Tibial nerve (tissue), 4 donors: ENCODE measurements at places on chromosomes 11 and 22. TPM values are rescaled to one million over a fixed set of nuclear protein-coding genes. Genes with fewer than 3 reads are reported as not detected.

MRPL48 gene
- 4.3 TPM for total RNA-seq

DNA sequence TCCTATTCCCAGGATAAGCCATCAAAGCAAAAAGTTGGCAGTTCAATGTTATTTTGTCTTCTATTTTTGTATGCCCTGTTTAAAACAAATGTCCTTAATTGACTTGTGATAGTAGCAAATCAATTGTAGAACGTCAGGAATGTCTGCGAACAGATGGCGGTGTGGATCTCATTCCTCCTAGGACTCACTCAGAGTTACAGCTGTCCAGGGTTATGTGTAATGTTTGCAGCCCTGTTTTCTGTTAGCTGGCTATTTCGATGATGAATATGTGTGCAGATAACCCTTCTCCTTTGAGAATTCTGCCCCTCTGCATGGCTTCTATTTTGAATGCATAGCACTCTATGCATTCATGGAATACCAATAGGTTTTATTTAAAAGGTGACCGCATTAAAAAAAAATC lies 1248.0 kb upstream of the CNTN5 start:
- no peak overlapping the region for H3K27ac ChIP-seq
- DNase-seq, result no peak
- H3K4me3 ChIP-seq, result no peak overlapping the region
- H3K27me3 ChIP-seq, result no peaks in the 10 kb centered on the region

GRCh38 chr22:32665676-32666075 lies 135.8 kb upstream of the TIMP3 start:
- peaks cover 5% of the 10 kb centered on the region for H3K4me1 ChIP-seq
- no peaks in the 10 kb centered on the region for H3K36me3 ChIP-seq
- DNase-seq, result no peak

DNA sequence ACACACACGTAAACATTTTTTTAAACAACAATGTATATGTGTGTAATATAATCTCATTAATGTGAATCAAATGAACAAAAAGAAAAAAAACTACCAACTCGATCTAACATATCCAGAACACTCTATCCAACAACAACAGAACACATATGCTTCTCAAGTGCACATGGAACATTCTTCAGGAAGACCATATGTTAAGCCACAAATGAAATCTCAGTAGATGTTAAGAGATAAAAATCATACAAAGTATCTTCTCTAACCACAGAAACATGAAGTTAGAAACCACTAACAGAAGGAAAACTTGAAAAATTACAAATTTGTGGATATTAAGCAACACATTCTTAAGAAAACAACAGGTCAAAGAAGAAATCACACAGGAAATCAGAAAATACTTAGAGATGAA lies 25.5 kb upstream of the TMEM45B start:
- H3K36me3 ChIP-seq, result no peaks in the 10 kb centered on the region
- H3K27me3 ChIP-seq, result no peaks in the 10 kb centered on the region

MRGPRX4 gene
- total RNA-seq, result not detected

DNA sequence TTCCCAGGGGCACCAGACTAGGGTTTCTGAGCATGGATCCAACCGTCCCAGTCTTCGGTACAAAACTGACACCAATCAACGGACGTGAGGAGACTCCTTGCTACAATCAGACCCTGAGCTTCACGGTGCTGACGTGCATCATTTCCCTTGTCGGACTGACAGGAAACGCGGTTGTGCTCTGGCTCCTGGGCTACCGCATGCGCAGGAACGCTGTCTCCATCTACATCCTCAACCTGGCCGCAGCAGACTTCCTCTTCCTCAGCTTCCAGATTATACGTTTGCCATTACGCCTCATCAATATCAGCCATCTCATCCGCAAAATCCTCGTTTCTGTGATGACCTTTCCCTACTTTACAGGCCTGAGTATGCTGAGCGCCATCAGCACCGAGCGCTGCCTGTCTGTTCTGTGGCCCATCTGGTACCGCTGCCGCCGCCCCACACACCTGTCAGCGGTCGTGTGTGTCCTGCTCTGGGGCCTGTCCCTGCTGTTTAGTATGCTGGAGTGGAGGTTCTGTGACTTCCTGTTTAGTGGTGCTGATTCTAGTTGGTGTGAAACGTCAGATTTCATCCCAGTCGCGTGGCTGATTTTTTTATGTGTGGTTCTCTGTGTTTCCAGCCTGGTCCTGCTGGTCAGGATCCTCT lies 709 bp downstream of the MRGPRX4 start:
- DNase-seq, result no peak
- no peaks in the 10 kb centered on the region for H3K4me1 ChIP-seq
- no peaks in the 10 kb centered on the region for H3K36me3 ChIP-seq
- H3K27me3 ChIP-seq, result no peaks in the 10 kb centered on the region
- no peak overlapping the region for H3K4me3 ChIP-seq

- H3K4me3 ChIP-seq, result no peak overlapping the region
- H3K4me1 ChIP-seq, result no peaks in the 10 kb centered on the region
- H3K27ac ChIP-seq, result no peak overlapping the region
- no peak for DNase-seq
- no peaks in the 10 kb centered on the region for H3K27me3 ChIP-seq
These were observed 68.2 kb downstream of the EMSY start for GRCh38 chr11:76512851-76513653.

DNA sequence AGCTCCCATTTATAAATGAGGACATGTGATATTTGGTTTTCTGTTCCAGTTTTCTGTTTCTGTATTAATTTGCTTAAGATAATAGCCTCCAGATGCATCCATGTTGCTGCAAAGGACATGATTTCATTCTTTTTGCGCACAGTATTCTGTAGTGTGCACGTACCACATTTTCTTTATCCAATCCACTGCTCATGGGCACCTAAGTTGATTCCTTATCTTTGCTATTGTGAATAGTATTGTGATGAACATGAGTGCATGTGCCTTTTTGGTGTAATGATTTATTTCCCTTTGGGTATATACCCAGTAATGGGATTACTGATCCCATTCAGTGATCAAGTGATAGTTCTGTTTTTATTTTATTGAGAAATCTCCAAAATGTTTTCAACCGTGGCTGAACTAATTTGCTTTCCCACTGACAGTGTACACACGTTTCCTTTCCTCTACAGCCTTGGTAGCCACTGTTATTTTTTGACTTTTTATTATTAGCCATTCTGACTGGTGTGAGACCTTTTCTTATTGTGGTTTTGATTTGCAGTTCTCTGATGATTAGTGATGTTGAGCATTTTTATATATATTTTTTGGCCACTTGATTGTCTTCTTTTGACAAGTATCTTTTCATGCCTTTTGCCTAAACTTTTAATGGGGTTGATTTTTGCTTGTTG lies 226.0 kb upstream of the ANO3 start:
- H3K36me3 ChIP-seq, result no peaks in the 10 kb centered on the region
- H3K4me1 ChIP-seq, result no peaks in the 10 kb centered on the region
- no peak overlapping the region for H3K27ac ChIP-seq
- H3K4me3 ChIP-seq, result no peak overlapping the region

TRPM5 gene
- not detected for total RNA-seq

PKNOX2 gene
- 6.3 TPM for total RNA-seq

DNA sequence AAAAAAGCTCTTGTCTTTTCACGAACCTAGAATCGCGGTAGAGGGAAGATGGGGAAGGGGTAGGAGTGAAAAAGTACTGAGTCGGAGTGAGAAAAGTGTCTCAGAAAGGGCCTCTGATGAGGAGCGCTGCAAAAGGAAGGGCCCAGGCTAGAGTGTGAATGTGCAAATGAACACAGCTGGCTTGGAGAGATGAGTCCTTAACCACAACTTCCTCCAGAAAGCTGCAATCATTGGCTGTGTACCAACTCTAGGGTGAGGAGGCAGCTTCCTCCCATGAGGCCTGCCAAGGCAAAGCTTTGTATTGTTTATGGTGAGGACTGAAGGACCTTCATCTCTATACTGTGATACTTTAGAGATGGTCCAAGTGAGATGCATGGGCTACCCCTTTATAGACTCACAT lies 566.9 kb upstream of the ANO5 start:
- H3K4me3 ChIP-seq, result no peak overlapping the region
- no peaks in the 10 kb centered on the region for H3K27me3 ChIP-seq
- no peaks in the 10 kb centered on the region for H3K4me1 ChIP-seq
- DNase-seq, result peak; percentile 13

SHANK2 gene
- 1.7 TPM for total RNA-seq

- no peaks in the 10 kb centered on the region for H3K4me1 ChIP-seq
- H3K27ac ChIP-seq, result no peak overlapping the region
- no peak for DNase-seq
- no peaks in the 10 kb centered on the region for H3K36me3 ChIP-seq
- H3K4me3 ChIP-seq, result no peak overlapping the region
- no peaks in the 10 kb centered on the region for H3K27me3 ChIP-seq
These were observed 2.2 kb upstream of the MAJIN start for GRCh38 chr11:64974124-64974523.

DNA sequence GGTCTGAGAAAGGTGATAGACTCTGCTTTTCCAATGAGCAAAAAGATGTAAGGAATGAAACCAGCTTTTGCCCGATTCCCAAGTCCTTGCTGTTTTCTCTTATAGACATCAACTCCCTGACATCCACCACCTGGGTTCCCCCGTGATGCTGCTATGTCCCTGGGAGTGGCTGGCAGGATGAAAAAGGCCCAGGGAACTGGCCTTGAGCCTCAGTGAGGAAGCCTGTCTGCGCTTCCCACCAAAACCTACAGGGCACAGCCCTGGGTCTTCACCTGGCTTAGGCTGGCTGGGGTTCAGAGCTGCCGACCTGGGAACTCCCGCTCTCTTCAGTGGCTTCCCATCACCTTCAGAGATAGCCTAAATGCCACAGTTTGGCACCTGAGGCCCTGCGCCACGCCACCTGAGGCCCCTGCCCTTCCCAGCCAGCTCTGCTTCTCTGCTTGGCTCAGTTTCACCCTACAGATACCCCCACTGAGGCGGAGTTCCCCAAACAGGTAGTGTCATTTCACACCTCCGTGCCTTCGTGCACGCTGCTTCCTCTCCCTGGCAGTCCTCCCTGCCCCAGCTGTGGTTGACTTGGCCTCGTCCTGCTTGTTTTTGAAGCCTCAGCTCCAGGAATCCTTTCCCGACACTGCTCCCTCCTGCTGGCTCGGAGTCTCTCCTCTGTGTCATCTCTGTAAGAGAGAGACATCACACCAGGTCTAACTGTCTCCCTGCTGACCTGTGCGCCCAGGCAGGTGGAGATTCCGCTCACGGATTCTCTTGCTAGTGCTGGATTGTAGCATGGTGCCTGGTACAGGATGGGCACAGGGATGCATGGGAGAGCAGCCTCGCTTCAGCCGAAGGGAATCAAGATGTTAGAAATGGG lies 10.7 kb downstream of the SLC37A2 start:
- DNase-seq, result no peak
- no peaks in the 10 kb centered on the region for H3K36me3 ChIP-seq
- H3K27me3 ChIP-seq, result no peaks in the 10 kb centered on the region
- no peak overlapping the region for H3K27ac ChIP-seq
- H3K4me1 ChIP-seq, result no peaks in the 10 kb centered on the region

DNA sequence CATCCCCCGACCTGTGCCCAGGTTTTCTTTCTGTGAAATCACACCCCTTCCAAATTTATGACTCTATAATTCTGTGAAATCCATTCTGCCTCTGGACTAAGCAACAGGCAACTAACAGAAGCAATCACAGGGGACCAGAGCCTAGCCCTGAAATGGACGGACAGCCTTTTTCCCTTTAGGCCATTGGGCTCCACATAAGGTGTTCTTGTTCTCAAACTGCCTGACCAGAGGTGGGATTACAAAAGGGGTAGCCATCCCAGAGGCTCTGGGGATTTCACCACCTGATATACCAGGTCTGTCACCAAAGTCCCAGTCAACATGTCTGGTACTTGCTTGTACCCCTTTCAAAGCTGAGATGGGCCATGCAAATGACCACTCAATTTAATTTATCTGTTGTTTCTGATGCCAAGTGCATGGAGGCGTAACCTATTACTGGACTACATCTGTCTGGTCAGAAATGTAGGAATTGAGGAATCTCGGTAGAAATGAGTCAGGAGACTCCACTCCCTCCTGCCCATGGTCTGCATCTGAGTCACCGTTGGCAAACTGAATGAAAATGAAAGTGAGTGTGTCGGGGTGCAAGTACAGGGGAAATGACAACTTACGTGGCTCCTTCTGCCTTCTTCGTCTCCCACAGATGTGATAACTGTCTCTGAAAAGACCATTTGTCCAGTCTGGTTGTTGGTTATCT lies 10.2 kb downstream of the DKK3 start:
- peak overlapping the region; percentile 37 for H3K27ac ChIP-seq
- H3K27me3 ChIP-seq, result no peaks in the 10 kb centered on the region
- peaks cover 15% of the 10 kb centered on the region for H3K4me1 ChIP-seq
- DNase-seq, result no peak
- no peak overlapping the region for H3K4me3 ChIP-seq

- no peak overlapping the region for H3K27ac ChIP-seq
- no peaks in the 10 kb centered on the region for H3K4me1 ChIP-seq
- no peak for DNase-seq
- H3K4me3 ChIP-seq, result no peak overlapping the region
- H3K27me3 ChIP-seq, result no peaks in the 10 kb centered on the region
These were observed 1396.7 kb downstream of the BRD1 start for GRCh38 chr22:48431014-48431413.

DNA sequence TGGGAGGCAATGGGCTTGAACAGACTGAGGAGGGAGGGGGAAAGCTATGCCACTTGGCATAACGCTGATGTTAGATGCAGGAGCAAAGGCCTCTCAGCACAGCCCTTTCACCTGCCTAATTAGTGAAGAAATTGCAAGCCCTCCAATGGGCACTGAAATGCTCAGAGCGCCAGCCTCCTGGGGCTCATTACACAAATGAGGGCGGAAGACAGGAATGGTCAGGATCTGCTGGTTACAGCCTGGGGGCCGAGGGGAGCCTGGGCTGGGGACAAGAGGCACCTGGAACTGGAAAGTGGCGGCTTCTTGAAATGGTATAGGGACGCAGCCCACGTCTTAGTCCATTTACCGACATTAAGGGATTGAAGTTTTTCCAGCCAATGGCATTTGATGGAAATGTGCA lies 50.2 kb upstream of the PLET1 start:
- peaks cover 26% of the 10 kb centered on the region for H3K36me3 ChIP-seq
- H3K27me3 ChIP-seq, result no peaks in the 10 kb centered on the region
- H3K4me3 ChIP-seq, result no peak overlapping the region
- no peak overlapping the region for H3K27ac ChIP-seq
- no peaks in the 10 kb centered on the region for H3K4me1 ChIP-seq

GNAZ gene
- total RNA-seq, result 20.1 TPM

- no peak overlapping the region for H3K27ac ChIP-seq
- no peaks in the 10 kb centered on the region for H3K27me3 ChIP-seq
- H3K4me3 ChIP-seq, result no peak overlapping the region
- H3K4me1 ChIP-seq, result no peaks in the 10 kb centered on the region
These were observed 786.2 kb downstream of the ETS1 start for GRCh38 chr11:127800989-127801688.

- DNase-seq, result no peak
- no peaks in the 10 kb centered on the region for H3K27me3 ChIP-seq
- no peaks in the 10 kb centered on the region for H3K36me3 ChIP-seq
- peaks cover 42% of the 10 kb centered on the region for H3K4me1 ChIP-seq
- no peak overlapping the region for H3K4me3 ChIP-seq
These were observed 67.4 kb downstream of the ENDOD1 start for GRCh38 chr11:95156916-95157541.

GRCh38 chr11:69008737-69009440 lies 4.2 kb downstream of the MRGPRF start:
- H3K4me3 ChIP-seq, result no peak overlapping the region
- no peaks in the 10 kb centered on the region for H3K27me3 ChIP-seq
- DNase-seq, result peak; percentile 64
- no peaks in the 10 kb centered on the region for H3K36me3 ChIP-seq
- H3K4me1 ChIP-seq, result peaks cover 30% of the 10 kb centered on the region

- no peak for DNase-seq
- H3K36me3 ChIP-seq, result no peaks in the 10 kb centered on the region
- no peaks in the 10 kb centered on the region for H3K27me3 ChIP-seq
- H3K4me1 ChIP-seq, result peaks cover 43% of the 10 kb centered on the region
- H3K4me3 ChIP-seq, result no peak overlapping the region
These were observed 16.8 kb upstream of the TEF start for GRCh38 chr22:41364955-41365354.

VSIG10L2 gene
- total RNA-seq, result not detected
